NCI-H526 treated with DMSO at 0.1 percent for 48 hours (cell line): ENCODE measurements at places on chromosomes 13 and 19.

- no peak for DNase-seq
Measured at GRCh38 chr13:35648201-35648600, 171.7 kb upstream of the MAB21L1 start.

DNA sequence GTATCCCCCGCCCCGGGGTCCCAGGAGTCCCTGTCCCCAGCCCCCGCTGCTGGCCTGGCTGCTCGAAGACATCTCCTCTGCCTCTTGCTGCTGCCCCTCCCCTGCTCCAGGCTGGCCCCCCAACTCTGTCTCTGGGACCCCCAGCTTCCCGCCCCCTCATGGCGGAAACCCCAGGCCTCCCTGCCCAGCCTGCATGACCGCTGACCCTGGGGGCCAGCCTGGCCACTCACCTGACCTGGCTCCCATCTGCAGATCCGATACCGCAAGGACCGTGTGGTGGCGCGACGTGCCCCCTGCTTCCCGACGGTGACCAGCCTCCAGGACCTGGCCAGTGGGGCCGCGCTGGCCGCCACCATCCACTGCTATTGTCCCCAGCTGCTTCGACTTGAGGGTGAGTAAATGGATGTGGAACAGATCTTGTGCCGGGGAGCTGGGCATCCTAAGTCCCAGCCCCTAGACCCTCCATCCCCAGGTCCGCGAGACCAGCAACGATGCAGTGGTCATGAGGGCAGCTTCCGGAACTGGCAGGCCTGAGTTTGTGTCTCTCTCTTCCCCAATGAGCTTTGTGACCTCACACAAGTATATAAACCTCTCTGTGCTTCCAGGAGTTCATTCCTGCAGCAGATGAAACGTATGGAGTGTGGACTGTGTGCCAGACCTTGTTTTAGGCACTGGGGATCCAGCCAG, 12.4 kb downstream of the CAMSAP3 start:
- no peak for DNase-seq

DNA sequence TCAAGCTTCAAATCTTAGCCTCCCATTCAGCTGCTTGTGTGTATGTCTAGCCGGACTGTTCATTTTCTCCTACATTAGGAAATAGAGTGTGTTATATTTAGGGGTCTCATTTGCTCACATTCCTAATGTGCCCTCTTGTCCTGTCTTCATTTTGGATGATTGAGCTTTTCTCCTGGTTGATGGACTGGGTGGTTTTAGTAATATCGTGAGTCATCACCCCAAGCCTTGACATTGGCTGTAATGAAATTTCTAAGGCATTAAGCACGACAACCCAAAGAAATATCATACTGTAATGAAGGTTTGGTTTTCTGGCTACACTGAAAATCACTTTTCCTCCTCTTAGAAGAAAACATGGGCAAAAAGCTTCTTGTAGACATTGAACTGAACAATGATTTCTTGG, 110.7 kb upstream of the WASF3 start:
- DNase-seq: no peak

- no peak for DNase-seq
Measured at GRCh38 chr13:100051070-100051469, 37.8 kb upstream of the PCCA start.

DNA sequence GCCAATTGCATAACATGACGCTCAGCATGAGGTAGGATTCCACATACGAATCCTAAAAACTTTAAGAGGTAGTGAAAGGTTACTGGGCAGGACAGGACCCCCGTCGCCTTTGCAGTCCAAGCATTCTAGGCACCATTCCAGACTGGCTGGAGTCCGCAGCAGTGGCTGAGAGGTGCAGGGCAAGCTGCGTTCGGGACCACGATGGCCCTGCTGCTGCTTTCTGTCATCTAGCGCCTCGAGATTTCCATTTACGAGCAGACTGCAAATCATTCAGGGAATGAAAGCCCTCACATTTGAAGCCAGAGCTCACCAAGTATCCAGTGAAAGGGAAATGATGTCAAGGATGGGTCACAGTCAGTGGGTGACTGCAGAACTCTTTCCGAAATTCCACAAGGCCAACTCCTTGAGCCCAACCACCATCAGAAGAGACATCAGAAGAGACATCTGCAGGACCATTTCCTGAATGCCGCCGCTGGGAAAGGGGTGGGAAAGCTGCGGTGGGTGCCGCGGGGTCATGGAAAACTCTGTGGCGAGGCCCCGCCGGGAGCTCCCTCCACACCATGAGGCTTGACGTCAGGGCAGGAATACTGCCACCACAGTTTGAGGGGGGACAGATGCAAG, 88.3 kb downstream of the COL4A1 start:
- DNase-seq: no peak

DNA sequence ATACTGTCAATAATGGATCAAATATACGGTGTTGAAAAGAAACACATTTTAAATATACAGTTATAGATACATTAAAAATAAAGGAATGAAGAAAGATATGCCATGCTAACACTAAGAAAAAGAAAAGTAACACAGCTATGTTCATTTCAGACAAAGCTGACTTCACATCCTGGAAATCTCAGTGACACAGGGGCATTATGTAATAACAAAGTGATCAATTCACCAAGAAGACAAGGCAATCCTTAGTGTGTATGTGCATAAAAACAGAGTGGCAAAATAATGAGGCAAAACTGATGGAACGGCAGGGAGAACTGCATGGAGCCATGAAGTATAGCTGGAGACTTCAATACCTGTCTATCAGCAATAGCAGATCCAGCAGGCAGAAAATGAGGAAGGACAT, 13.1 kb downstream of the ZNF14 start:
- no peak for DNase-seq

DNA sequence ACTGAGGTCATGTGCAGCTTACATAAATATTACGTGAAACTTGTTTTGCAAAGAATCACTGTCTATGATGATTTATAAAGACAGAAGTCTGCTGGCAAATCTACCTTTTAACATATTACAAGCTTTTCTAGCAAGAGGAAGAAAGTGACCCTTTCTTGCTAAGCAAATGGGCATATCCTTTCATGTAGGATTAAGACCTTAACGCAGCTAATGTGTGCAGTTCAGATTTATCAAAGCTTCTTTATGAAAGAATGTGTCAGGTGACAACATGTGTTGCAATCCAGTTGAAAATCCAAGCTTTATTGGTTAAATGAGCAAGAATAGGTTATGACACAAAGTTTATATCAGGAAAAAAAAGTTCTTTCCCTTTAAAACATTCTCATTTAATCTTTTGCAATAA, 115.6 kb upstream of the NBEA start:
- no peak for DNase-seq

GRCh38 chr13:36382030-36382429, 35.8 kb upstream of the SPART start:
- DNase-seq: no peak

- DNase-seq: peak; percentile 73
Measured at GRCh38 chr19:47608074-47608918, 638 bp upstream of the BICRA start.

DNA sequence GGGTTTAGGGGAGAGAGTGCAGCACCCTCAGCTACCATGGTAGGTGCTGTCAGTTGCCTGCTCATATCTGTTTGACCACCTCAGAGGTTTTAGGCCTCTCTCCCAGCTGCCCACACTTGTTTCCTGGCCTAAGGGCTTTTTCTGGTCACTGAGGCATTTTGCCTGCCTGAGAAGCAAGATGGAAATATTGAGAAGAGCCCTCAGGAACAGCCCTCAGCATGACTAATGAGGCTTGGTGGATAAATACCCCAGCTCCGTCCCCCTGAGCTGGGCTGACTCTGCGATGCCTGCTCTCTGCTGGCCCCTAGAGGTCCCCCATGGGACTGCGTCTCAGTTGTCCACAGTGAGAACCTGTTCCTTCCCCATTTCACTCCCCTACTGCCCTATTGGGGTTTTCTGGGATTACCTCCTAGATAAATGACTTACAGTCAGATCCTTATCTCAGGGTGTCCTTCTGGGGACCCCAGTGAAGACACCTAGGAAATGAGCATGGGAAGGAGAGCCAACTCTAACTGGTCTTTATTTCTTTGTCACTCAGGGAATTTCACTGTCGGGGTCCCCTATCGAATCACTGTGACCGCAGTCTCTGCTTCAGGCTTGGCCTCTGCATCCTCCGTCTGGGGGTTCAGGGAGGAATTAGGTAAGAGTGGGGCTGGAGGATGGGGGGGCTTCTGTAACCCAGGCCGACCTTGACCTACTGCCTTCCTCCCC, 13.3 kb downstream of the PALM3 start:
- no peak for DNase-seq

DNA sequence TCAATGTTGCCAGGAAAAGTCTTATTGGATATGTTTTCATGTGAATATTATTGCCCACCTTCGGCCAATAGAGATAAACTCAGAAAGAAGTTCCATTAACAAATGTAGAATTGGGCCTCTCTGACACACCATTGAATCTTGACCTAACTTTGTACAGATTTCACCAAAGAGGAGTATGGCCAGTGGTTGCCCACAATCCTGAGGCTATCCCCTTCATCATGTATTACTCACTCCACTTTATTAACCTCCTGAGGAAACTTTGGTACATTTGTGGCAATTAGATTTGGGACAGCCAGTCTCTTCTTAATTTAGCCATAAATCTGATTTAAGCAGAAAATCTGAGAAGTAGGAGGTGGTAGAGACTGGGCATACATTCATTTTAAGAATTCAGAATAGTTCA, 53.3 kb upstream of the POSTN start:
- DNase-seq: no peak

- DNase-seq: no peak
Measured at GRCh38 chr13:112153846-112154245, 86.9 kb downstream of the SOX1 start.

DNA sequence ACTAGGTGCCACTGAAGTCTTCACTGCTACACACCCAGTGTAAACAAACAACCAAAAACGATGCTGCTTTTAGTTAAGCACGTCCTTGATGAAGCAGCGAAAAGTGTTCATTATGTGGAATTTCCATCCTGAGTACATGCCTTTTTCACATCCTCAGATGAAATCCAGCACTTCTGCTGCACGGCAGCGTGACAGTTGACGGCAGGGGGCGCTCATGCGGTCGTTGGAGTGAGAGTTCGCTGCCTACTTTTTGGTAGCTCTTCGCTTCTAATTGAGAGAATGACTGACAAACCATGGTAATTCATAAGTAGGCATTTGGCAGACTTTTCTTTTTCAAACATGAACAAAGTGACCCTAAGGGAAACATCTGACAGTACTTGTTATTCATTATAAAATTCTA, 1124.9 kb downstream of the EFNB2 start:
- no peak for DNase-seq

- DNase-seq: no peak
Measured at GRCh38 chr13:106041445-106041844, 494.0 kb downstream of the EFNB2 start.
